Cortex of kidney (tissue), 1 donor: ENCODE measurements at places on chromosomes 11 and 22.
A peak's percentile ranks its signal among the peaks of the same experiment; 100 is the strongest.

GRCh38 chr11:8613036-8613435 lies 19.0 kb upstream of the STK33 start:
- no peak for DNase-seq

DNA sequence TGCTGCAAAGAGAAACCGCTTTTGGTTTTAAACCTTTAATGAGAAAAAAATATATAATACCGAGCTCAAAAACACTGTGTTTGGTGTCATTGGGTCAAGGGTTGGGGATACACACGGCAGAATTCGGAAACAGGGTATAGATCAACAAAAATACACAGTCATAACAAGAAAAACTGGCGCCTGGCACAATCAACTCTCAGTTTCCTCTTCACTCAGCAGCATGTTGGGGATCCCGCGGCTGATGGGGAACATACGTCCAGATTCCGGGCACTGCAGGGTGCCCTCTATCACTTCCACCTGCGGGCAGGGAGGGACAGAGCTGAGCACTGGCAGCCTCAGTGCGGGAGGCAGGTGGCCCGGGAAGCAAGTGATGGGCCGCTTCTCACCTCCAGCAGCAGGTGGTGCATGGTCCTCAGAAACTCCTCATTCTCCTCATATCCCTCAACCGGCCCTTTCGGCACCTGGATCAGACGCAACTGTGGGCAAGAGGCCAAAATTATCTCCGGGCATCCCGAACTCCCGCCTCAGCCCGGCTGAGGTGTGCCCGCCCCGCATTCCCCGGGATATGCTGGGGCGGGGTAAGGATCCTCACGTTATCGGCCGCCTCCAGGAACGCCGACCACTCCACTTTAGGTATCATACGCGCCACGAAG lies 561 bp downstream of the TRMT112 start:
- no peak for DNase-seq

GRCh38 chr11:61144511-61145179 lies 16.6 kb downstream of the VPS37C start:
- DNase-seq, result no peak

DNA sequence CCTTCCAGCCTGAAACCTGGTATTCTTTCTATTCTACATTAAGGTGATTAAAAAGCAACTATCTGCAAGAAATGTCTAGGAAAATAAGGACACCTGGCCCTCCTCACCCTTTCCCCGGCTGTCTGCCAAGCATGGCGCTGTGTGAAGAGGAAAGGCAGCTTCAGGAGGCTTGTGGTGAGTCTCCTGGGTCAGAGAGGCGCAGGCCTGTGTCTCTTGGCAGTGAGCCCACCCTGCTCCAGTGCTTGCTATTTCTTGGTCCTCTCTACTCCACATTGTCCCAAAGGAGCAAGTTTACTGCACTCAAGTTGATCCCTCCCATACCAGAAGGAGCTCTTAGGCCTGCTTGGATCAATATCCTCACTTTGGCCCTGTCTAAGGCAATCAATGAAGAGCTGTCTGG lies 520.7 kb upstream of the B3GAT1 start:
- no peak for DNase-seq

DNA sequence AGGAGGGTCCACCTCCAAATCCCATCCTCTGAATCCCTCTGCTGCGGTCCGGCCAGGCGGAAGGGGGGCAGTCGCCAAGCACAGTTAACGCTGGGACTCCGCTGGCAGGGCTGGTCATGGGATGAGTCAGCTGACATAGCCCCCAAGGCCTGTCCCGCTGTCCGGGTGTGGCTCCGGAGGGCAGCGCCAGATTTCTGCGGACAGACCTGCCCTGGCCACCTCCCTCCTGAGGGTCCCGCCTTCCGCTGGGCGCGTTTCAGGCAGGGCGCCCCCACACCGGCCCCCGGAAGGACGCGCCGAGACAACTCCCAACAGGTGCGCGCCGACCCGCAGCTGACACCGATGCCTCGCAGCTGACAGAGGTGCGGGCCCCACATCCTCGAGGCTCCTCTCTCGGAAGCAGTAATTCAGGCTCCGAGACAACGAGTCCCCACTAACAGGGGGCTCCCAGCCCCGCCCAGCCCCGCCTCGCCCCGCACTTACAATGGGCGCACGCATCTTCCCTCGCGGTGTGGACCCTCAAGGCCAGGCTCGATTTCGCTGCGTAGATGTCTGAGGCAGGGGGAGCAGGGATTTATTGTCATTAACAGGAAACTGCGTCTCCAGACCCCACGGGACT lies 607 bp downstream of the PLAAT3 start:
- peak; percentile 18 for DNase-seq

- no peak for DNase-seq
These were observed 4.0 kb downstream of the PHOX2A start for GRCh38 chr11:72239849-72240460.

DNA sequence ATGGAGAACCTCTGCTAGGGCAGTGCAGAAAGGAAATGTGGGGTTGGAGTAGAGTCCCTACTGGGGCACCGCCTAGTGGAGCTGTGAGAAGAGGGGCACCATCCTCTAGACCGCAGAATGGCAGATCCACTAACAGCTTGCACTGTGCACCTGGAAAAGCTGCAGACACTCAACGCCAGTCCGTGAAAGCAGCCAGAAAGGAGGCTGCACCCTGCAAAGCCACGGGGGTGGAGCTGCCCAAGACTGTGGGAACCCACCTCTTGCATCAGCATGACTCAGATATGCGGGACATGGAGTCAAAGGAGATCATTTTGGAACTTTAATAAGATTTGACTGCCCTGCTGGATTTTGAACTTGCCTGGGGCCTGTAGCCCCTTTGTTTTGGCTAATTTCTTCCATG lies 8.7 kb downstream of the TSKU start:
- DNase-seq, result no peak

DNA sequence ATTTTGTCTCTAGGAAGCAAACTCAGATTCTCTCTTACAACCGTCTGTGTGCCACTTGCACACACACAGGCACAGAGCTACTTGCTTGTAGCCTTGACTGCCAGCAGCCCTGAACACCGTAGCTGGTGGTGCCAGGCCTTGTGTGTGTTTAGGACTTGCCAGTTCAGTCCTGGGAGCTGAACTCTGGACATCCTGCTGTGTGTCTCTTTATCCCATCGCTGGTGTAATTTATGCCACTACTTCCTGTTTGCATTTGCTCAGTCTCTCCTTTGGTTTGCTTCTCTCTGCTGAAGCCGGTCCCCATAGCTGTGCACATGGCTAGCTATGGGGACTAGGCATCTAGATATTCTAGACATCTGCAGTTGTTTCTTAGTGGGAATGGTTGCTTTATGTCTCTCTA lies 24.0 kb downstream of the MARK2 start:
- no peak for DNase-seq

DNA sequence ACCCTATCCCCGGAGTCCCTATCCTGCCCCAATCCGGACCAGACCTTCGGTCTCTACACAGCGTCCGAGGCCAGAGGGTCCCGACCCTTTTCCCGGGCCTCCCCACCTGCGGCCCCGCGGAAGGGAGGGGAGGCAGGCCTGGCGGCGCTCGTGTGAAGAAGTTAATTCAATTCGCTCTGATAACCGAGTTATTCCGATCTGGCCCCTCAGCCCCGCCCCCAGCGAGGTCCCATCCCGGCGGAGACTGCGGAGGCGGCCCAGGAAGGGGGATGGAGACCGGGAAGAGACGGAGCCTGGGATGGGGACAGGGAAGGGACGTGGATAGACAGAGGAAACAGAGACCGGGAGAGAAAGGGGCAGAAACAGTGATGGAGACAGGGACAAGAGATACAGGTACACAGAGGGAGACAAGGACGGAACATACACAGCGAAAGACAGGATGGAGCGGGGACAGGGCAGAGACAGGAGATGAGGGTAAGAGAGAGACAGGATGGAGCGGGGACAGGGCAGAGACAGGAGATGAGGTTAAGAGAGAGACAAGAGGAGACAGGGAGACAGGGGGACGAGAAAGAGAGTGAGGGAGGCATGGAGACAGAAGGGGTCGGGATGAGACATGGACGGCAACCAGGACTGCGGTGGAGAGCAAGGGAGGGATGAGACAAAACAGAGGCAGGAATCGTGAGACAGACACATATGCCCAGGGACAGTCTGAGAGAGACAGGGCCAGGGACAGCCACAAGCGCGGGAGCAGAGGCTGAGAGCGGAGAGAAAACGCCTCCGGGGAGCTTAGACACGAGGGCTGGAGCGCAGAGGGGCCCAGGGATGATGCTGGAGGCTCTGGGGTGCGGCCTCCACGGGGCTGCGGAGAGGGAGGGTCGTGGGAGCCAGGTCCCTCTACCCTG lies 636 bp upstream of the PHOX2A start:
- no peak for DNase-seq

DNA sequence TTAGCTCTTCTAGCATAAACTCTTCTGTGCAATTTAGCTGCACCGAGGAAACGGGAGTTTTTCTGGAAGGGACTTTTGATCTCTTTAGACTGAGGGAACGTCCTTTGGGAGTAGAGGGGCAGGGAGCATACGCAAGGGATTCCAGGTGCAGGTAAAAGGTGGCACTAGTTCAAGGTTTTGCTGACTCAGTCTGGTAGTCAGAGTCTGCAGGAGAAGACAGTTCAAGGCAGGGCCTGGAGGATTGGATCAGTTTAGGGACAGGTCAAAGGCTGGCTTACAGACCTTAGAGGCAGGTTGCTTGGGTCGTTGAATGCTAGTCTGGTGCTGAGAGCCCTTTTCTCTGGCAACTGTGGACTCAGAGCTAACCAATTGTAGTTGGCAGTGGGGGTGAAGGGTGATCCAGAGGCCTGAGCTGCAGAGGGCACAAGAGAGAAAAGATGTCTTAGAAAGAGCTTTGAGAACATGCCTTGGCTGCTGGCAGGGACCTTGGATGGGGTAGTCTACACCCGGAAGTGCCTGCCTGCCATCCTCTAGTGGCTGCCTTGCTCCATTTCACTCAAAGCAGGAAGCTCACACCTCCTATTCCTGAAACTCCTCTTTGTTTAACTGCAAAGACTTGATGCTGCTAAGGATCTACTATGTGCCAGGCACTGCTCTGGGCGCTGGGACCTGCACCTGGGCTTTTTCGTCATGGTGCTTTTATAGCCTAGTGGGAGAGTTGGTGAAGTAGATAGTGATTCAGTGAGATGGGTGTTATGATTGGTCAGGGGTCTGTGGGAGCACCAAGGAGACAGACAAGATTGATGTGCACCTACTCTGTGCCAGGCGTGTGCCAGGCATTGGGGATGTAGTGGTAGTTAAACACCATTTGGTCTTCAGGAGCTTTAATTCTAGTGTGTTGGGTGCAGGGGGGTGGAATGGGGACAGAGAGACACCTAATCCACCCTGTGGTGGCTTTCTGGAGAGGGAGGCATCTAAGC lies 17.1 kb downstream of the MIAT start:
- DNase-seq, result no peak

DNA sequence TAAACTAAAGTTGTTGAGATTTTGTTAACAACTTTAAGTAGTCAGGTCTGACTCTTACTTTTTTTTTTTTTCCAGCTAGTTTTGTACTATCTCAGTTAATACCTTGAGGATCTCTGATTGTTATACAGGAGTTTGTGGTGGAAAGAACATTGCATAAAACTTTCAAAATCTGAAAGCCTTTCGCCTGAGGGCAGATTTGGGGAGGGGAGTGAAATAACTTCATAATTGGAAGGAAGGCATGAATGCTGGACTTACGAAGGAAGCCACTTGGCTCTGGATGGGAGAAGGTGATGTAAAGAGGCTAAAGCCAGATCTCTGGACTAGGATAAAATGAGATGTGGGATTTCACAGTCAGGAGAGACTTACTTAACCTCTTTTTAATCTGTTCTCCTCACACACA lies 18.2 kb upstream of the FAT3 start:
- DNase-seq, result no peak

- DNase-seq, result no peak
These were observed 56.9 kb upstream of the PRSS23 start for GRCh38 chr11:86743223-86744118.

- DNase-seq, result no peak
These were observed 33.6 kb downstream of the MAP6 start for GRCh38 chr11:75635066-75635862.

GRCh38 chr11:130847517-130847916 lies 68.8 kb downstream of the SNX19 start:
- DNase-seq, result no peak

- DNase-seq, result no peak
These were observed 33.5 kb upstream of the RAB38 start for GRCh38 chr11:88208745-88209144.

GRCh38 chr22:48705159-48705916 lies 1122.3 kb downstream of the BRD1 start:
- DNase-seq, result no peak

- no peak for DNase-seq
These were observed 24.1 kb upstream of the PHOX2A start for GRCh38 chr11:72267956-72268617.

- DNase-seq, result no peak
These were observed 73.0 kb upstream of the TBCEL start for GRCh38 chr11:120950880-120951279.

GRCh38 chr22:21450320-21450831 lies 16.8 kb upstream of the TMEM191C start:
- DNase-seq, result no peak

DNA sequence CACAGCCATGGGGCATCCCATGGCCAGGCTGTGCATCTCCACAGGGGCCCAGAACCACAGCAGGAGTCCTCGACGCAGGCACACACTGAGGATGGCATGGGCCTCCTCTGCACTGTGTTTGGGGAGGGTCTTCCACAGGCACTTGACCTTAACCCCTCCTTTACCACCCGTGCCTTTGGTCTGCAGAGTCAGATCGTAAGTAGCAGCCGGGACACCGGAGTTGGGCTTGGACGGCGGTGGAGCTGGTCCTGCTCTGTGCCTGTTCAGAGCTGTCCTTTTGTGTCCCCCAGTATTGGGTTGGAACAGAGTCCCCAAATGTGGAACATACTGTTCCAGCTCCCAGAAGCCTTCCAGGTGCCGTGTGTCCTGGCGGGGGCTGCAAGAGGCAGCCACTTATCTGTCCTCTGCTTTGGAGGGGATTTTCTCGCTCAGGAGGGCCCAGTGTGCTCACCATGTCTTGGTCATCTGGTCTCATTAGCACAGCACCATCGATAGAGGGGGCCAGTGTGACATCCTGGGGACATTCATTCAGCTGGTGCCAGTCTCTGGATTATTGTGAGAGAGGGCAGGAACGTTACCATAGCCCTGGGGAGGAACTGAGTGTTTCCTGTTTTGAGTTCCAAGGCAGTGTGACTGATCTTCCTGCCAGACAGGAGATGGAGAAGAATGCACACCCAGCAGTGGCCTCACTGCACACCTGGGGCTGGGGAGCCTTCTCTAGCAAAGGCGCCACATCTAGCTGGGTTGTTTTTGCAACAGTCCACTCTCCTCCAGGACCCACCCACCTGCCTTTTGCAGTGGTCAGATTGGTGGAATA lies 12.4 kb downstream of the CRELD2 start:
- no peak for DNase-seq

DNA sequence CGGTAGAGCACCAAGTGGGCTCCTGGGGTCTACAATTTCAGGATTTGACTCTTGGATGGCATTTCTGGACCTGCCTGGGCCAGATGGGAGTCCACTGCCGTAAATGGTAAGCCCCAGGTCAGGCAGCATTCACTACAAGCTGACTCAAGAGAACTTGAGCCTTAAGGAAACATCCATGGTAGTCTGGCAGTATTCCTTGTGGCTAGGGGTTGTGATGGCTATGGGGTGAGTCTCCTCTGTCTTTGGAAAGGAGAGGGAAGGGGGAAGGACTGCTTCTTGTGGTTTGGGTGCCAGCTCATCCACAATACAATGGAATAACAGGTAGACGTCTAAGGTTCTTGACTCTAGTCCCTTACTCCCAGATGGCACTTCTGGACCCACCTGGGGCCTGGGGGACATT lies 32.3 kb upstream of the POU2AF2 start:
- DNase-seq, result no peak
